ENCODE measurements at places on chromosomes 7 and 10.

DNA sequence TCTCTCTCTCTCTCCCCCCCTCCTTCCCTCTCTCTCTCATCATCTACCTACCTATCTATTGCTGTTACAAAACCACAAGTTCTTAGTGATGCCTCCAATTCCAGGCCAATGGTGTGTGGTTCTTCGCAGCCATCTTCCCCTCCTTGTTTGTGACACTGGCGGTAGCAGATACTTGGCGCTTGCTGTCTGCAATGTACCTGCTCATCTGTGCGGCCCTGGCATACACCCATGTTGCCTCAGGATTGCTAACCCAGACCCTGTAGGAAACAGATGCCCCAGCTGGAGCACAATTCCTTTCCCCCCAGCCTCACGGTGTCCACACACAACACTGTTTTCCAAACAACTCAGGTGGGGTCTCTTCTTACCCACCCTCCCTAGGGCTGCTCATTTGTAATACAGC lies 13.6 kb upstream of the DPYSL4 start:
- DNase-seq = no peak

DNA sequence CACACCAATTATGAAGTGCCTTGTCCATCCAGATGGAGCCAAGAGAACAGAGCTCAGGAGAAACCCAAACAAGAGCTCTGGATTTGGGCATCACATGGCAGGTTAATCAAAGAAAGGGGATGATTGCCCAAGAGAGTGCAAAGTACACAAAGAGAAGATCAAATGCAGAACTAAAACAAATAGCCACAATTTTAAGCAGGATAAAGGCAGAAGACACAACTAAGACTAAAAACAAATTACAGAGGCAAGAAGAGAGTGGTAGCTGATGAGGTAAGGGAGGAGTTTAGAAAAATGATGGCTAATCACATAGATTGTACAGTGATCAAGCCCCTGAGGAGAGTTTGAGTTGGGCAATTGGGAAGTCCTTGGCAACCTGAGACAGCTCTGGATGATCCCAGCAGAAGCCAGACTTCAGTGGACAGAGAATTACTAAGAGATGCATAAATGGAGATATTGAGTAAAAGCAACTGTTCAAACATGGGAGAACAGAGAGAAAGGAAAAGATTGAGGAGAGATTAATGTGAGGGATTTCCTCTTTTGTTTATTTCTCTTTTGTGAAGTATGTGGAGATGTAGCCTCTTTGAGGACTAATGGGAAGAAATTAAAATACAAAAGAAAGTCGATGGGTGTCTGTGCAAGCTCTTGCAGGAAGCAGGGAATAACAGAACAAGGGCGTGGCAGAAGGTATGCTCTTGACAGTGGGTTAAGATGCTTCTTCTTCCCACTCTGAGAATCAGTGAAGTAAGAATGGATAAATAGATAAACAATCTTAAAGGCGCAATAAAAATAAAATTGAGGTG lies 101.9 kb downstream of the LRRN3 start:
- no peak for DNase-seq

DNA sequence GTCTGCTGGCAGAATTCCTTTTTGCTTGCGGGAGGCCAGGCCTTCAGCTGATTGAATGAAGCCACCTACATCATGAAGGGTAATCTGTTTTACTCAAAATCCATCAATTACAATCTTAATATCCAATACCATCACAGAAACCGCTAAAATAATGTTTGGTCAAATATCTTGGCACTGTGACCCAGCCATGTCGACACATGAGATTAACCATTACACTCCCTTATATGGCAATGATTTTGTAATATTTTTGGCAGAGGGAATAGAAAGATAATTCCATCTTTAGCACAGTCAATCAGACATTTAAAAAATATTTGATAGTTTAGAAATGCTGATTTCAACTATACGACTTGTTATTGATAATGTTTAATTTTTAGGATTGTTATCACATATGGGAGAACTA lies 36.5 kb upstream of the SLC39A12 start:
- DNase-seq = no peak

- no peak for DNase-seq
Measured at GRCh38 chr10:102298899-102299298, 53.6 kb downstream of the GBF1 start.
